ENCODE measurements at places on chromosomes 1 and 21. TPM values are rescaled to one million over a fixed set of nuclear protein-coding genes. Genes with fewer than 3 reads are reported as not detected.

Gene RGSL1
- not detected for total RNA-seq

Gene PRDM16
- total RNA-seq, result 1.2 TPM

Gene S100A7A
- total RNA-seq, result not detected

Gene TAF5L
- 10.8 TPM for total RNA-seq

Gene HMCN1
- total RNA-seq, result 22.3 TPM

Gene IER5
- 25.0 TPM for total RNA-seq

Gene OVAAL
- total RNA-seq, result 0.53 TPM

Data from left cardiac atrium (tissue), 4 donors.